ENCODE measurements at places on chromosomes 2 and 18. TPM values are rescaled to one million over a fixed set of nuclear protein-coding genes. Genes with fewer than 3 reads are reported as not detected.

The SLC8A1 gene
- 9.6 TPM for total RNA-seq

The GDF7 gene
- total RNA-seq: not detected

The PID1 gene
- 0.90 TPM for total RNA-seq

The ANO7 gene
- 1.8 TPM for total RNA-seq

The PROM2 gene
- total RNA-seq: 0.95 TPM

The TMEM17 gene
- total RNA-seq: 2.4 TPM

GRCh38 chr18:39870591-39870990, 2084.4 kb upstream of the PIK3C3 start:
- no peaks in the 10 kb centered on the region for H3K27me3 ChIP-seq
- H3K4me1 ChIP-seq: peaks cover 9% of the 10 kb centered on the region
- H3K36me3 ChIP-seq: no peaks in the 10 kb centered on the region
- H3K27ac ChIP-seq: no peak overlapping the region
- no peak overlapping the region for H3K4me3 ChIP-seq

DNA sequence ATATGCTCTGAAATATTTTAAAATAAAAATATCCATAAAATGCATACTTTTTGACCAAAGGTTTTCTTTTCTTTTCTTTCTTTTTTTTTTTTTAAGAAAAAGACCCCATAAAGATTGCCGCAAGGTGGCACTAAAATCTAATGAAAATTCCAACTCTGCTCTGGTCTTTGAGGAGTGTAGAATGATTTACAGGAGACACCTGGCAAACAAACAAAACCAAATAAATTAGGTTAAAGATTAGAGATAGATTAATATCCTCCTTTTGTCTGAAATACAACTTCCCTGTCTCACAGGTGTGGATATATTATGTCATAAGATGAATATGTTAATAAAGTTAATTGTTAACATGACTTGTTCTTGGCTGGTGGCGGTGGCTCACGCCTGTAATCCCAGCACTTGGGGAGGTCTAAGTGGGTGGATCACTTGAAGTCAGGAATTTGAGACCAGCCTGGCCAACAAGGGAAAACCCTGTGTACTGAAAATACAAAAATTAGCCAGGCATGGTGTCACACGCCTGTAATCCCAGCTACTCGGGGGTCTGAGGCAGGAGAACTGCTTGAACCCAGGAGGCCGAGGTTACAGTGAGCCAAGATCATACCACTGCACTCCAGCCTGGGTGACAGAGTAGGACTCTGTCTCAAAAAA, 3.5 kb upstream of the RHOB start:
- H3K27ac ChIP-seq: no peak overlapping the region
- H3K27me3 ChIP-seq: peaks cover 36% of the 10 kb centered on the region
- DNase-seq: peak; percentile 63
- H3K4me3 ChIP-seq: no peak overlapping the region
- H3K36me3 ChIP-seq: no peaks in the 10 kb centered on the region

DNA sequence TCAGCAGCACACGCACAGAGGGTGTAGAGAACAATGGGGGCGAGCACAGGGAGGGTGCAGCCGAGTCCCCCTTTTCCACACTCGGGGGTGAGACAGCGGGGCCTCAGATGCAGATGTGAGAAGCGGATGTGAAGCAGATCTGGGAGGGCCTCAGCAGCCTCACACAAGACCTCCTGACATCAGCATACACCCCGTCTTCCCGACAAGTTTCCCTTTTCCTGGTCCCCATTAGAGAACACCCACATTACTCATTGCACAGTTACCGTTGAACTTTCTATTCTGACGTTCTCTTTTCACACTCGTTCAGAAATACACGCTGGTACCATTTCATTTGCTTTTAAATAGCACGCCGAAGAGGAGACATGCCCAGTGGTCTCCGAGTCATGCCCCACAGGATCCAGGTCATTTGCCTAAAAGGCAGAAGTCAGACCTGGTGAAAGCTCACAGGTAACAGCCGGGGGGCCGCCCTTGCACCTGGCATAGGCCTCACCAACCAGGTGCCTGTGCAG, 129.5 kb upstream of the ID2 start:
- H3K4me1 ChIP-seq: no peaks in the 10 kb centered on the region
- no peak for DNase-seq
- no peaks in the 10 kb centered on the region for H3K27me3 ChIP-seq
- no peak overlapping the region for H3K4me3 ChIP-seq

DNA sequence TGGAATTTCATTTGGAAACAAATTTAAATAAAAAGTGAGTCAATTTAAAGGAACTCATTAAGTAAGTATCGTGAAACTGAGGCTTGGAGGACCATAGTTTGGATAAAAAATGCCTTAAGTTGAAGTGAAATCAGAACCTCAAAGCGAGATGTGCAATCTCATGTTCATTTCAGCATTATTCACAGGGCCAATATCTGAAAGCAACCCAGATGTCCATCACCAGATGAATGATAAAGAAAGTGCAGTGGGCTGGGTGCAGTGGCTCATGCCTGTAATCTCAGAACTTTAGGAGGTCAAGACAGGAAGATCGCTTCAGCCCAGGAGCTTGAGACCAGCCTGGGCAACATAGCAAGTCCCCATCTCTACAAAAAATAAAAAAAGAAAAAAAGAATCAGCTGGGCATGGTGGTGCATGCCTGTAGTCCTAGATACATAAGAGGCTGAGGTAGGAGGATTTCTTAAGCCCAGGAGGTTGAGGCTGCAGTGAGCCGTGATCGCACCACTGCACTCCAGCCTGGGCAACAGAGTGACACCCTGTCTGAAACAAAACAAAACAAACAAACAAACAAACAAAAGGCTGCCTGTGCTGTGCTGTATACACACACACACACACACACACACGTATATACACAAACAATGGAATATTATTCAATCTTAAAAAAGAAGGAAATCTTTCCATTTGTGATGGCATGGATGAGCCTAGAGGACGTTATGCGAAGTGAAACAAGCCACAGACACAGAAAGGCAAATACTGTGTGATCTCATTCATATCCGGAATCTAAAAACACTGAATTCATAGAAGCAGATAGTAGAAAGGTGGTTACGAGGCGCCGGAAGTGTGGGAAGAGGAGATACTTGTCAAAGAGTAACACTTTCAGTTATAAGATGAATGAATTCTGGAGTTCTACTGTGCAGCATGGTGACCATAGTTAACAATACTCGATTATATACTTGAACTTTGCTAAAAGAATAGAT, 14.5 kb downstream of the SH3RF3 start:
- H3K27ac ChIP-seq: no peak overlapping the region
- no peak for DNase-seq
- H3K4me3 ChIP-seq: no peak overlapping the region

- H3K4me1 ChIP-seq: peaks cover 22% of the 10 kb centered on the region
- no peak overlapping the region for H3K4me3 ChIP-seq
- H3K36me3 ChIP-seq: no peaks in the 10 kb centered on the region
- no peak overlapping the region for H3K27ac ChIP-seq
- H3K27me3 ChIP-seq: no peaks in the 10 kb centered on the region
Measured at GRCh38 chr2:98380203-98380535, 33.9 kb downstream of the CNGA3 start.

- no peaks in the 10 kb centered on the region for H3K4me1 ChIP-seq
- H3K27me3 ChIP-seq: peaks cover 28% of the 10 kb centered on the region
- no peak overlapping the region for H3K27ac ChIP-seq
- DNase-seq: peak; percentile 31
- H3K36me3 ChIP-seq: peaks cover 4% of the 10 kb centered on the region
Measured at GRCh38 chr2:9473308-9473984, 905 bp upstream of the IAH1 start.

GRCh38 chr2:157194844-157195243, 62.7 kb upstream of the GALNT5 start:
- H3K27ac ChIP-seq: no peak overlapping the region
- H3K27me3 ChIP-seq: no peaks in the 10 kb centered on the region
- no peak for DNase-seq
- H3K4me3 ChIP-seq: no peak overlapping the region

DNA sequence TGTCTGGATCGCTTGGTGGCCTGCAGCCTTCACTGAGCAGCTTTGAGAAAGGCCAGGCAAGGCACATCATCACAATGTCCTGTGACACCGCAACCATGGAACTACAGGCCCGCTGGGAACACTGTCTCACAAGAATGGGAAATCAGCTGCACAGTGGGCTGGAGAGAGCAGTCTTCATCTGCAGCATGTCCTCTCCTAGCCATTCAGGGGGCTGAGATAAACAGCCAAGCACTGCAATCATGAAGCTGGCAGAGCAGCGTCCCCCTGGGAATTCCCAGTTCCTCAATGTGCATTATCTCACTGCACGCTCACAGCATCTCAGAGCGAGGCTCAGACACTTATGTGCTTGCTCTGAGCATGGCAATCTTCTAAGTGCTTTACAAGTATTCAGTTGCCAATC, 1.9 kb downstream of the CMPK2 start:
- DNase-seq: no peak
- peaks cover 61% of the 10 kb centered on the region for H3K27me3 ChIP-seq
- H3K4me3 ChIP-seq: no peak overlapping the region
- H3K4me1 ChIP-seq: peaks cover 3% of the 10 kb centered on the region
- no peak overlapping the region for H3K27ac ChIP-seq
- H3K36me3 ChIP-seq: no peaks in the 10 kb centered on the region

GRCh38 chr18:49026501-49027373, 76.0 kb upstream of the SMAD7 start:
- no peaks in the 10 kb centered on the region for H3K4me1 ChIP-seq
- H3K27ac ChIP-seq: no peak overlapping the region
- DNase-seq: no peak

GRCh38 chr2:11128243-11128951, 26.9 kb upstream of the SLC66A3 start:
- no peak for DNase-seq
- H3K27ac ChIP-seq: no peak overlapping the region
- H3K27me3 ChIP-seq: peaks cover 17% of the 10 kb centered on the region
- no peaks in the 10 kb centered on the region for H3K36me3 ChIP-seq
- H3K4me1 ChIP-seq: peaks cover 4% of the 10 kb centered on the region
- H3K4me3 ChIP-seq: no peak overlapping the region

- H3K27me3 ChIP-seq: no peaks in the 10 kb centered on the region
- H3K4me3 ChIP-seq: no peak overlapping the region
- no peaks in the 10 kb centered on the region for H3K36me3 ChIP-seq
- H3K27ac ChIP-seq: no peak overlapping the region
Measured at GRCh38 chr18:9911226-9911625, 2.6 kb upstream of the VAPA start.
